NCI-H524 (cell line): ENCODE measurements at places on chromosomes 16 and 17.

DNA sequence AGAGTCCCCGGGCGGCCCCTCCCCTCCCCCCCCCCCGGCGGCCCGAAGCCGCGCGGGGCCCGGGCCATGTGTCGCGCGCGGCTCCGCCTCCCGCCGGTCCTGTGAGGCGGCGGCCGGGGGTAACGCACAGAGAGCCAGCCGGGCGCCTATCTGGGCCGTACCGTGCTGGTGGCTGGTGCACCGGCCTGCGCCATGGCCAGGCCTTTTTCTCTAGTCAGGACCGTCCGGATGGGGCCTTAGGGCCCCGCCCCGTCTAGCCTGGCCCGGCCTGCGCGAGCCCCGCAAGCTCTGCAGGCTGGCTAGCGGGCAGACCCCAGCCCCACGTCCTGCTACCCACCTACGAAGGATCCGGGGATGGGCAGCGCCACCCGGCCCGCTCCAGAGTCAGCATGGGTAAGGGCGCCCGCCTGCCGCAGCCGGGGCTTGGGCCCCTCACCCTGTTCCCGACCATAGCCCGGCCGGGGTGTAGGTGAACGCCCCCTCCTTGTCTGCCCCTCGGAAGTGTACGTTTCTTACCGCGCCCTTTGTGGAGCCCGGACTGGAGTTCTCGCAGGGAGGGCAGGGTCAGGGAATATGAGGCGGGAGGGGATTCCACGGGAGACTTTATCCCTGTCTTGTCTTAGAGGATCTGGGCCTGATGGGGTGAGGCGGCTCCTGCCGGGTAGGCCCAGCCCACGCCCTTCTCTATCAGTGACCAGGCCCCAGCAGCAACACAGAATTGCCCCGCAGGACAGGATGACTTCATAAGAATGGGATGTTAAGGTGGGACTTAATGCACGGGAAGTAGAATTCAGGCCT lies at the start of gene CENPT:
CENPT (minus strand) TSS at position 630 of the 798 bp plus-strand sequence. CDS start 13,834 bp downstream, outside the sequence.
- peak; percentile 75 for DNase-seq

DNA sequence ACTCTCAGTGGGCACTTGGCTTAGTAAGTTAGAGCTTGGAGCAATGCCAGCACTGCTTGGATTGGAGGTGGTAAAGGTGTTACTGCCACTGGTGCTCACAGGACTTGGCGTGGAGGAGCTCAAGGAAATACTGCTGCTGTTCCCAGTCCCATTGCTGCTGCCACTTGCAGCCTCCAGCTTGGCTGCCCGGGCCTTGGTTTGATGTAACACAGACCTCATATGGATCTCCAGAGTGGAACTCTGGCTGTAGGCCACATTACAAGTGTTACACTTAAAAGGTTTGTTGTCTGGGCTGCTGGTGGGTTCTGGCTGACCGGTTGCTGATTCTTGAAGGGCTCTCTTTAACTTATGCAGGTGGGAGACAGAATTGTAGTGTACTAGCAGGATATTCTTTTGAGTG lies 250.3 kb downstream of the ZFHX3 start:
- DNase-seq: no peak

DNA sequence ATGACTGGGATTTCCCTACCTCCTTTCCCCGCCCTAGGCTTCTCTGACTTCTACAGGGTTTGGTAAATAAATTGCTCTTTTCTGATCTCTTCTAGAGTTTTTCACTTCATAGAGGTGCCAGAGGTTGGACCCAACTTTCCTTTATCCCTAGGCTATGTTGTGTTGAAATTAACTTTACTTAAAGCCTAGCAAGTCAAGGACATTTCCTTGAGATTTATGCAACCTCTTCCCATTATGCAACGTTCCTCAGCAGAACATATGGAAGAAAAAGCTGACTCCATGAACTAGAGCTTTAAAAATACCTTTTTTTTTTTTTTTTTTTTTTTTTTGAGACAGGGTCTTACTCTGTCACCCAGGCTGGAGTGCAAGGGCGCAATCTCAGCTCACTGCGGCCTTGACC lies 15.5 kb downstream of the MPO start:
- DNase-seq: no peak

GRCh38 chr17:7058831-7059447 lies 15.0 kb upstream of the SLC16A11 start:
- no peak for DNase-seq

DNA sequence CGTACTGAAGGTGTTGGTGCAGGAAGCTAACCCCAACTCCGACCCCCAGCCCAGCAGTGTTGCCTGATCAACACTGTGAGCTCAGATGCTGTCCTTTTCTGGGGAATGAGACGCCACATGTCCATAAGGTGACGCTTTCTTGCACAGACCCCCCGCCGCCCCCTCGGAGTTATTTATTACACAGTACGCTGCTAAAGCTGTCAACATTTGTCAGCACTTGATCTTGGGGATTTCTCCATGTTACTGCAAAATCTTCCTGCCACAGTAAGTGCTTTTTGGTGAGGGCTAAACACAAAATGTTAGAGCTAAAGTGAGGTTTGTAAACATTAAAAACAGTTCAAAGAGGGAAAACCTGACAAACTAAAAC lies 15.9 kb downstream of the CMTM3 start:
- peak; percentile 8 for DNase-seq

DNA sequence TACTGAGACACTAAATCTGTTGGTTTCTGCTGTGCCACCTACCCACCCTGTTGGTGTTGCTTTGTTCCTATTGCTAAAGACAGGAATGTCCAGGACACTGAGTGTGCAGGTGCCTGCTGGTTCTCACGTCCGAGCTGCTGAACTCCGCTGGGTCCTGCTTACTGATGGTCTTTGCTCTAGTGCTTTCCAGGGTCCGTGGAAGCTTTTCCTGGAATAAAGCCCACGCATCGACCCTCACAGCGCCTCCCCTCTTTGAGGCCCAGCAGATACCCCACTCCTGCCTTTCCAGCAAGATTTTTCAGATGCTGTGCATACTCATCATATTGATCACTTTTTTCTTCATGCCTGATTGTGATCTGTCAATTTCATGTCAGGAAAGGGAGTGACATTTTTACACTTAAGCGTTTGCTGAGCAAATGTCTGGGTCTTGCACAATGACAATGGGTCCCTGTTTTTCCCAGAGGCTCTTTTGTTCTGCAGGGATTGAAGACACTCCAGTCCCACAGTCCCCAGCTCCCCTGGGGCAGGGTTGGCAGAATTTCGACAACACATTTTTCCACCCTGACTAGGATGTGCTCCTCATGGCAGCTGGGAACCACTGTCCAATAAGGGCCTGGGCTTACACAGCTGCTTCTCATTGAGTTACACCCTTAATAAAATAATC lies 14.6 kb downstream of the STH start:
- no peak for DNase-seq

- DNase-seq: no peak
These were observed 262.4 kb upstream of the PSMD7 start for GRCh38 chr16:74034200-74034599.

DNA sequence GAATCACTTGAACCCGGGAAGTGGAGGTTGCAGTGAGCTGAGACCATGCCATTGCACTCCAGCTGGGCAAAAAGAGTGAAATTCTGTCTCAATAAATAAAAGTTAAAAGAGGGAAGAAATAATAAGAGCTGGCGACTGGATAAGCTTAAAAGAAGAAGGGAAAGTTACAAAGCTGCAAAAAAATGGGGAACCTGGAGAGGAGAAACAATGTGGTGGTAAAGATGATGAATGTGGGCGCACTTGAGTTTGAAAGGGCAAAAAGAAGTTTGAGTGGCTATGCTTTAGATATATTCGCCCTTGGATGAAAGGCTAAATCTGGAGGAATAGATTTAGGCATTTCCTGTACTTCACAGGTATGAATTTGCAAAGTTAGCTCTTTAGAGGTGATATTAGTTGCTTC lies 53.0 kb upstream of the YPEL2 start:
- DNase-seq: no peak

DNA sequence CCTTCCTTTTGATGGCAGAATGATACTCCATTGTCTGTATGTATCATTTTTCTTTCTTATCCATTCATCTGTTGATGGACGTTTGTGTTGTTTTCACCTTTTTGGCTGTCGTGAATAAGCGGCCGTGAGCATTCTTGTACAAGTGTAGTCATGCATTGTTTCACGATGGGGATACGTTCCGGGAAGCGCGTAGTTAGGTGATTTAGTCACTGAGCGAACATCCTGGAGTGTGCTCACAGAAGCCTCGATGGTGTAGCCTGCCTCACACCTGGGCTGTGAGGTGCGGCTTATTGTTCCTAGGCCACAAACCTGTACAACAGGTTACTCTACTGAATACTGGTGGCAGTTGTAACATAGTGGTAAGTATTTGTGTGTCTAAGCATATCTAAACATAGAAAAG lies 136.5 kb downstream of the CMIP start:
- DNase-seq: no peak

DNA sequence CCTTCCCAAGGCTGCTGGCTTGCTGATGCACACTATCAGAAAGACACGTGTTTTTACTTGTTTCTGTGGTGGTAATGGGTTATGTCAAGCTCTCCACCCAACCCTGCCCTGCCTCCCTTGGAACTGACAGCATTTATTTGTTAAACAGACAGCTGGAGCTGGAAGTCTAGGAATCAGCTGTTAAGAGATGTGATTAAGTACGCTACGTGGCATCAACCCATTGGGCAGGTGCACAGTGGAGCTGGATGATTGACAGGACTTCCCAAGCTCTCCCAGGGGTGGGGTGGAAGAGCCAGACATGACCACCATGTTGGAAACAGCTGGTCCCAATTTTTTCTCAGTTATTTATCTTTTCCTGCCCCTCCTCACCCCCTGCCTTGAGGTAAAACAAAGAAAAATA lies 49.4 kb downstream of the ADAMTS18 start:
- DNase-seq: peak; percentile 13

DNA sequence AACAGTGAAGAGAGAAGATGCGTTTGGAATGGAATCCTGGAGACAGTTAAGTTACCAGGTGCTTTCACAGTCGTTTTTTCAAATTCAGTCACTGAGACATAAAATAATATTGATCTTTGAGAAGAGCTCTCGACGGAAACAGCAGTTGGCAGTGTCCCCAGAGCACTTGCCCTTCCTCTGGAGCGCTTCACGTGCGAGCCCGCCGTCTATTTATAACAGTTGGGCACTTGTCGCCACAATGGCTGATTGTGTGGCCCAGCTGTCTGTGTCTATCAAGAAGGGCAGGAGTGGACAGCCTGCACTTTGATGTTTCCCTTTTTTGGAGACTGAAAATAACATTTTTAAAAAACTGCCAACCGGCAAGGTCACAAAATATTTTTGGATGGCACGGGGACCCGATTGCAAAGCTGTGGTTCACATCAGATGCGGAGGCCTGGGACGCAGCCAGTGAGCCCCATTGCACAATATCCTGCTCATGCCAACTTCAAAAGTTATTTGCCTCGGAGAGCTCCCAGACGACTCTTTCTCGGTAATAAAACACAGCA lies 62.9 kb downstream of the ADCY9 start:
- peak; percentile 90 for DNase-seq

- DNase-seq: peak; percentile 15
These were observed 12.2 kb downstream of the EVPL start for GRCh38 chr17:76014925-76015261.

DNA sequence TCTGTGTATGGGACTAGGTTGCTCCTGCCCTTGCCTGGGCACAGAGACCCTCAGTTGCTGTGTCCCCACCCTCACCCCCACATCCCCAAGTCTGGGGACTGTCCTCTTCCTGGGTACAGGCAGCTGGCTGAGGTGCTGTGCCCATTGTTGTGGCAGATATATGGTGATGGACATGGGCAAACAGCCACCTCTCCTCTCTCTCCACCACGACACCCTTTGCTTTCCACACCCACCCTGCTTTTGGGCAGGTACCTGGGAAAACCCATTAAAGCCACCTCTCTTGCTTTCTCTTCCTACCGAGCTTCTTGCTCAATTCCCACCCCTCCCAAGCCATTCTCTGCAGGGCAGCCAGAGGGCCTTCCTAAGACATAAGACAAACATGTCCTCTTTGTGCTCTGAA lies 21.7 kb downstream of the TRPV2 start:
- no peak for DNase-seq

DNA sequence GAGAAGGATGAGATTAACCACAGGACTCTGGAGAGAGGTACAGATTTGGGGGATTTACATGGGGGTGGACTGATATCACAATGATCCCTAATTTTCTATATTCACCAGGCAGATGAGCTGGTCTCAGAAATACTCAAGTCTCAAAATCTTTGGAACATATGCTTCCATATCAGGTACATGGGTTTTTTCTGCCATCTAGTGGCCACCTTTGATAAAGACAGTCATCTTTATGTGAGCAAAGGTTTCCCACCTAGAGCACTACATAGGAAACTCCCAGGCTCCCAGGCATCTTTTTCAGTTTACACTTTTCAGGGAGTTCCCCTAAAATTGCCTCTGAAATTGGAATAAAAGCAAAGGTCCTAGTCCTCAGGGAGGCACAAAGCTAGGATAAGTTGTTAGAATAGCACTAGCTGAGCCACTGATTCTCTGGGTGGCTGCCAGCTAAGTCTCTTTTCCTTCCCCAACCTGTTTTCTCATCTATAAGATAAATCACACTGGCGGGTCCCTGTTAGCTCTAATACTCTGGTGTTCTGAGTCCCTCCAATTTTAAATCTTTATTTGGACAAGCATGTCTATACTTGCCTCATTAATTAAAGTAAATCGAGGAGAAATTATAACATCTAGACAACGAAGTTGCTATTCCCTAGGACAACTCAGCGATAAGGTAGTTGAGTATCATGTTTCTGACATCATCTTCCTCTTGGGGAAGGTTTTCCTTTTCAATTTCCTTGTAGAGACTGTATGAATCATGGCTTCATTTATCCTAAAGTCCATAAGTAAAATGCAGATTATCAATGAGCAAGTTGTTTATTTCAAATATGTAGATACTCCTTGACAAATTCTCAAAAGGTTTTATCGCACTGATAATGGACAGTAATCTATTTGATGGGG lies 19.0 kb upstream of the MON1B start:
- DNase-seq: peak; percentile 86

DNA sequence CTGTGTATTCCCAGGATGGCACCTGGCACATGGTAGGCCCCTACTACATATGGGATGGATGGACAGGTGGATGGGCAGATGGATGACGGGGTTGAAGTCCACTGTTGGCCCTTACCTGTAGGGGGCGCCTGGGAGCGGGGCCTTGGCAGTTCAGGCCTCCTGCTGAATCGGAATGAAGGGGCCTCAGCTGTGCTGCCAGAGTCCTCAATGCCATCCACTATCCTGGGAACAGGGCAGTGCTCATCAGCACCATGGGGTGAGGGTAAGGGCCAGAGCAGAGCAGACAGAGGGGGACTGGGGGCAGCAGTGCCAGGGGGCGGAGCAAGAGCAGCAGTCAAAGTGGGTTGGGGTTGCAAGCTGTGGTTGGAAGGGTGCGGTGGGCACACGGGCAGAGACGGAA lies 8.3 kb upstream of the RAB5C start:
- no peak for DNase-seq

DNA sequence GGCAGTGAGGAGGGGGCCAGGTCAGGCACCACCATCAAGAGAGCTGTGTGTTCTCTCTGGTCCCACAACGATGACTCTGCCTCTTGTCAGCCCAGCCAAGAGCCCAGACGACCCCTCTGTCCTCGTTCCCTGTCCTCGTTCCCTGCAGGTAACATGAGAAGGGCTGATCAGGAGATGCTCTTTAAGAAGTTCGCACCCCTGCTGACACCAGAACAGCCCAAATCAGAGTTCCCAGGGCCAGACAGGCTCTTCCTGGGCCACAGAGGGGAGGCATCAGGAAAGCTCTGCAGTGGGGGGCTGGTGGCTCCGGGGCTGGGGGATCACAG lies 13.5 kb upstream of the DNAI2 start:
- no peak for DNase-seq

GRCh38 chr16:56830669-56831068 lies 34.3 kb upstream of the SLC12A3 start:
- no peak for DNase-seq
